ENCODE measurements at places on chromosomes 13 and 19.

GRCh38 chr13:59906413-59907049 is 257.2 kb downstream of the DIAPH3 start:
- DNase-seq, result no peak

DNA sequence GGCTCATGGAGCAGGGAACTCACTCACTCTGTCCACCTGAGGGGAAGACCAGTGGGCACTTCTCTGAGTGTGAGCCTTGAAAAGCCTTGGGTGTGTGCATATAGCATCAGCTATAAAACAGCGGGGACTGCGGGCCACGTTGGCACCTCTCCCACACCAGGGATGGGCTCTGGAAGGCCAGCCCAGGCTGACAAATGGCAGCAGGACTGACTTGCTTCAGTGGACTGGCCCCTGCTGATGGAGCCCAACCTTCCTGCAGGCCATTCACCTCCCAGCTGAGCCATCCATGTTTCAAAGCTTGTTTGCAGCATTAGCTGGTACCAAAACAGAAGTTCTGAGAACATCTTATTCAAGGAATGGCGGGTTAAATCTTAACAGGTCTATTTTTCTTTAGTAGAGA is 21.0 kb downstream of the TSHZ3 start:
- DNase-seq, result no peak

GRCh38 chr19:18507727-18508440 is 14.0 kb downstream of the ELL start:
- no peak for DNase-seq

GRCh38 chr19:14383661-14384555 is 2.7 kb downstream of the ADGRE5 start:
- DNase-seq, result peak; percentile 50

- DNase-seq, result no peak
Observed at GRCh38 chr13:99922631-99923404, 48.7 kb downstream of the ZIC5 start.

- no peak for DNase-seq
Observed at GRCh38 chr13:25249001-25249543, 38.2 kb downstream of the MTMR6 start.

DNA sequence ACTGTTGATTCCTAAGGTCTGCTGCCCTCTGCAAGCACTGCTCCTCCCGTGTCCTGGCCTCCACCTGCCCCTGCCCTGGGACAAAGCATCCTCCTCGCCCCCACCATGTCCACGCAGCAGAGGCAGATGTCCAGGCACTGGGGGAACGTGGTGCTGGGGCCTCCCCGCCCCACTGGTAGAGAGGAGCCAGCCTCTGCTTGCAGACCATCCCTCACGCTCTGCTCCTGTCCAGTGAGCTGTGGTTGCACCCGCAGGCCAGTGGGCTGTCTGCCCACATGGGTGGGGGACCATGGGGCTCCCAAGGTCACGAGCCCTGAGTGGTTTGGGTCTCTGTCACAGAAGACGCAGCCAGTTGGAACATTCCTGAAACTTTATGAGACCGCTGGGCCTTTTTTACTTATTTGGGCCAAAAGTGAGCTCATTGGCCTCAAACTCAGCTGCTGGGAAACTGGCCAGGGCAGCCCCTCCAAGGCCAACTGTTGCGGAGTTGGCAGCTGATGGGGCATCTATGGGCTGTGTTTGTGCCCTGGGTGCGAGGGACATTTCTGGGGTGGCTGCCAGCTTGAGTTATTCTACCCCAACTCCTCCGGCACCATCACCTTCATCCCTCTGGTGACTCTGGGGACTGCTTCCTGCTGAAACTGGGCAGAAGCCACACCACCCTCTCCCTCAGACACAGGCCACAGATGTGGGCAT is 64.8 kb upstream of the F7 start:
- DNase-seq, result no peak

Measured in activated CD4-positive, CD25-positive, alpha-beta regulatory T cell treated with anti-CD3 and anti-CD28 coated beads, Interleukin-2, amount 50 U/mL, for 72 hours (primary cell).